ENCODE measurements at places on chromosomes 13 and 19.

DNA sequence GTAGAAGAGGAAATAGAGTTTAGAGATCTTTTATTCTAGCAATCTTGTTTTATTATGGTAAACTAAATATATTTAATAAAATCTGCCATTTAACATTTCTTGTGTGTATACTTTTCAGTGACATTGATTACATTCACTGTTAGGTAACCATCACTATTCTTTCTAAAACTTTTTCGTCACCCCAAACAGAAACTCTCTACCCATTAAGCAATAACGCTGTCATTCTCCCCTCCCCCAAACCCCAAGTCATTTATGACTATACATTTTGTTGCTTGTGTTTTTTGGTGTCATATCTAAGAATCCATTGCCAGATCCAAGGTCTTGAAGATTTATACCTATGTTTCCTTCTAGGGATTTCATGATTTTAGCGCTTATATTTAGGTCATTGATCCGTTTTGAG lies 10.6 kb downstream of the URI1 start:
- no peak for DNase-seq

DNA sequence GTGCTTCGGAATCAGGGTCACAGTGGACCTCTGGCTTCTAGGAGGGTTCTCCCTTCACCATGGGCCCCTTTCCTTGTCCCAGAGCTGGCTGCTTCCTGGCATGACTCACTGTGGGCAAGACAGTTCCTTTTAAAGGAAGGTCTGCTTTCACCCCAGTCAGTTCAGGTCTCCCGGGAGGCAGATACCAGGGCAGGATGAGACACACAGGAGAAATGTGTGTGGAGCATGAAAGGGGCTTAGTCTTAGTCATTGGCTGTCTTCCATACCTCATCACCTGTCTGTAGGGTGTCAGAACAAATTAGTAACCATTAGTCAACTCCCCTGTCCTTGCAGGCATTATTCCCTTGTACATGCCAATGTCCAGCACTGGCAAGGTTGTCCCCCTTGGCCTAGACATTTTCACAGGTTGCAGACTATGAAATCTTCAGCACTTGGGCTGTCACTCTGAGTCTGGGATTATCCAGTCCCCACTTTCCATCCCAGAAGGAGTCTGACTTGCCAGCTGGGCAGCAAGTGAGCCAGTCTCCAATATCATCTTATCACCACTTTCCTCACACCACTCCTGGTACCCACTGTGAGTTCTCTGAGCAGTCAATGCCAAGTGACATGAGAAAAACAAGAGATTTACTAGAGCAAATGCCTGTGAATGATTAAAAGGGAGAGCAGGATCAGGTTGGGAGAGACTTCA lies 76.8 kb upstream of the MEDAG start:
- DNase-seq: no peak

GRCh38 chr13:65959305-65959704 lies 1270.8 kb downstream of the PCDH9 start:
- DNase-seq: no peak

GRCh38 chr13:97460853-97461252 lies 26.9 kb downstream of the RAP2A start:
- no peak for DNase-seq

DNA sequence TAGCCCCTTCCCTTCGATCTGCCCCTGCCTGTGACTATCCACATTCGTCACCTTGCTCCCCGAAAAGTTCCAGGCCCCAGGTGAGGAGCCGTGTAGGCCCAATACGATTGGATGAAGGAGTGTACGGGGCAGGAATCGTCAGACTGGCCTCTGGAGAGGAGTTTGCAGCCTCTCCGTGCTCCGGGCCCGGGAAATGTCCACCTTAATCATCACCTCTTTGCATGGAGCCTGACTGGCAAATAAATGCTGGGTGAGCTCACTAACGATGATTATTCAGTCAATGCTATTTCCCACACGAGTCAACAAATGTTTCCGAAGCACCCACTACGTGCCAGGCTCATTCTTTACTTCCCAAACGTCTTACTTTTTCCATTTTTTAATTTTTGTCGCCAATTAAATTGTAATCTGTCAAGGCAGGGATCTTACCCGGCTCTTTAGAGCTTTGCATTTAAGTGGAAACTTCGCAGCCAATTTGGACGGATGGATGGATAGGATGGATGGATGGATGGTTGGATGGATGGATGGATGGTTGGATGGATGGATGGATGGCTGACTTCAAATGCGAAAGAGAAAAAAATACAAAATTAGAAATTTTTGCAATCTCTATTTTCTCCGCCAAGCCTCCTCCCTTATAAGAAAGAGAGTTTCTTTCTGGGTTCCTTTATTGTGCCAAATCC lies 45.8 kb downstream of the TGDS start:
- DNase-seq: peak; percentile 10

GRCh38 chr13:19181021-19181620 lies 503 bp downstream of the TUBA3C start:
- DNase-seq: no peak

- no peak for DNase-seq
Observed at GRCh38 chr13:113454936-113455335, 1.6 kb upstream of the ADPRHL1 start.

- no peak for DNase-seq
Observed at GRCh38 chr19:49688531-49689132, 762 bp upstream of the ADM5 start.

GRCh38 chr19:35908010-35908441 lies at the start of gene TYROBP:
Gene TYROBP (minus strand): TSS chr19:35908295. CDS start chr19:35908228, 67 bp downstream.
- DNase-seq: no peak
